Stimulated activated naive CD8-positive, alpha-beta T cell treated with anti-CD3 and anti-CD28 coated beads, Interleukin-15, Interleukin-2, amounts not matched to agents 100 U/mL and 50 U/mL, for 24 hours (primary cell): ENCODE measurements at places on chromosomes 5 and 9.

DNA sequence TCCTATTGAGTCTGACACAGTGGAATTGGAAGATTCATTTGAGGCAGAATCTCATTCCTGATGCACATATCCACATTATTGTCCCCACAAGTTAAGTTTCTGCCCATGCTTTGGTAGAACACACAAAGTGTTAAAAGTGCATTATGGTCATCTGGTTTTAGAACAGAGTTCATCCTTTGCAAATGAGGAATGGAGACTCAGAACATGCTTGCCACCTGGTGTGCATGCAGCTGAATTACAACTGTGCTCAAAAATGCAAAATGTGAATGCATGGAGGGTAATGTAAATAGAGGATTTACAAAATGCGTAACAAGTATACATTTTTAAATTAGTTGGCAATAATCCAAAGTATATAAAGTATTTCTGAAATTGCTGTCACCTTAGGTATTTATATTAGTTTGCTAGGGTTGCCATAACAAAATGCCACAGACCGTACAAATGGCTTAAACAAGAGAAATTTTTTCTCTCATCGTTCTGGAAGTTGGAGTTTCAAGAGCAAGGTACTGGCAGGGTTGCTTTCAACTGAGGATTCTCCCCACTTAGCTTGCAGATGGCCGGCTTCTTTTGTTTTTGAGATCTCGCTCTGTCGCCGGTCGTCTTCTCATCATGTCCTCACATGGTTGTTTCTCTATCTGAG lies 671.1 kb downstream of the TAF11L14 start:
- peak; percentile 3 for DNase-seq

- DNase-seq = no peak
These were observed 115.4 kb downstream of the SLC25A46 start for GRCh38 chr5:110854200-110854599.

GRCh38 chr5:149040421-149040820 lies 22.4 kb downstream of the SH3TC2 start:
- DNase-seq = no peak

- peak; percentile 77 for DNase-seq
These were observed 215.6 kb downstream of the ROR2 start for GRCh38 chr9:91734371-91734981.

GRCh38 chr5:88818296-88818695 lies 64.7 kb downstream of the MEF2C start:
- DNase-seq = no peak

DNA sequence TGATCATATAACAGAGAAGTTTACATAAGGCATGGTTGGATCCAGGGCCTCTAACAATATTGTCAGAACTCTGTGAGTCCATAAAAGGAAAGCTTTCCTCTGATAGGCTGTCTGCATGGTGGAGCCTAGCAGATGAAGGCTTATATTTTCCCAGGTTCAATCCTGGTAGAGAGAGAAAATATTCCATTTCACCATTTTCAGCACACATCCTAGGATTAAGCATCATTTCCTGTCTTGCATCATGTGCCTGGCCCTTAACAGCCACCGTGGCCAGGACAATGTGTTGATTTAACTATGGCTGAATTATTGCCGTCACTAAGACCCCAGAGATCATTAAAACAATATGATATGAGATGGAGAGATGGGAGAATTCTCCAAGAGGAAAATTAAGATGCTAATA lies 90.9 kb upstream of the GRIA1 start:
- DNase-seq = no peak
